ENCODE measurements at places on chromosomes 5 and 9. TPM values are rescaled to one million over a fixed set of nuclear protein-coding genes. Genes with fewer than 3 reads are reported as not detected.

RANBP17 gene
- total RNA-seq, result 27.4 TPM

LIFR gene
- total RNA-seq, result 13.7 TPM

MAST4 gene
- 8.0 TPM for total RNA-seq

CBY3 gene
- 0.37 TPM for total RNA-seq

NDUFS6 gene
- 75.8 TPM for total RNA-seq

PHYHD1 gene
- 20.0 TPM for total RNA-seq

DNA sequence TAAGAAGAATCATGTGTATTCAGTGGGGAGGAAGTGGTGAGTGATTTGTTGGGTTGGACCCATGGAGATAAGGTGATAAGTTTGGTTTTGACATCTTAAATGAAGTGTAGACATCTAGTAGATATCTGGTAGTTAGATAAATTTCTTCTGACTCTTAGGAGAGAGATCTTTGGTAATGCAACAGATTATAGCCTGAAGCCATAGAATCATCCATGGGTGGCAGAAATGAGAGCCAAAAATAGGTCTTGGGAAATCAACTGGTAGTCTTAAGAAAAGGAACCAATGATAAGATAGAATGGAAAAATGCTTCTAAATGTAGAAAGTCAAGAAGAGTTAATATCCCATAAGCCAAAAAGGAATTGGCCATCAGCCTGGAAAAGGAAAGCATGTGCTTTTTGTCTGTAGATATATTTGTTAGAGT, 532.7 kb upstream of the GRAMD2B start:
- no peak for DNase-seq

DNA sequence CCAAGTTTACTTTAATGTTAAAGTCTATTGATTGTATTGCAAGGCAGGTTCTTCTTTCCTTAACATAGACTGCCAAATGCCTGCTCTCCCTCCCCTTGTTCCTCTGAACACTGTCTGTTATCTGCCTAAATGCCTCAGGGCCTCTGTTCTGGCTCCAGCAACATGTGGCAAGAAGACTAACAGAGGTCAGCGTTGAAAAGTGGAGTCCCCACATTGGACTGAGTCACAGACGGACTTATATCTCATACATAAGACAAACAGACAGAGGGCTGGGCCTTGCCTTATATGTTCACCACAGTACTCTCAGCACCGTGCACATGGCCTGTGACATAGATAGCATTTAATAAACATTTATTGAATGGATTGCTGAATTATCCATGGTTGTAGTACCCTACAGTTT, 91.4 kb downstream of the TSSK1B start:
- DNase-seq, result no peak

DNA sequence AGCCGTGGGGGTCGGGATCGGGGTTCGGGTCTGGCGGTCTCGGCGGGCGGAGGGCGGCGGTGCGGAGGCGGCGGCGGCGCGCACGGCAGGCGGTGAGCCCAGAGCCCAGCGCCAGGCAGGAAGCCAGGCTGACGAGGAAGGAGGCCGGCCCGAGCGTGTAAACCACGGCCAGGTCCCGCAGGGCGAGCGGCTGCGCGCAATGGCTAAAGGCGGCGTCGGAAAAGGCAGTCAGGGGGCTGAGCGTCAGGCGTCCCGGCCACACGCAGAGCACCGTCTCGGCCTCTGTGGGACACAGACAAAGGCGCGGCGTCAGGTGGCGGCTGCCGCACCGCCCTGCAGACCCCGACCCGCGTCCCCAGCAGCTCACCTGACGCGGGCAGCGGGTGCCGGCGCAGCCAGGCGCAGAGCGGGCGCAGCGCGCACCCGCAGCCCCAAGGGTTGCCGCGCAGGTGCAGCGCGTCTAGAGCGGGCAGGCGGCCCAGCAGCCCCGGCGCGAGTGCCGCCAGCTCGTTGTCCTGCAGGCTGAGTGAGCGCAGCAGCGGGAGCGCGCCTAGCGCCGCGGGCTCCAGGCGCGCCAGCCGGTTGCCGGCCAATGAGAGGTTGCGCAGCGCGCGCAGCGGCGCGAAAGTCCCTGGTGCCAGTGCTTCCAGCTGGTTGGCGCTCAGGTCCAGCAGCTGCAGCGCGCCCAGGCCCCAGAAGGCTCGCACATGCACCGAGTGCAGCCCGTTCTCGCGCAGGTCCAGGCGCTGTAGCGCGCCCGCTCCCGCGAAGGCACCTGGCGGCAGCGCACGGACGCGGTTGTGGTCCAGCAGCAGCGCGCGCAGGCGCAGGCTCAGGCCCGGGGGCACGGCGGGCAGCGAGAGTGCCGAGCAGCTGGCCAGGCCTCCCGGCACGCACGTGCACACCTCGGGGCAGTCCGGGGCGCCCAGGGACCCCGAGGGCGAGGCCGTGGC, 671 bp downstream of the LRRC26 start:
- peak; percentile 81 for DNase-seq

DNA sequence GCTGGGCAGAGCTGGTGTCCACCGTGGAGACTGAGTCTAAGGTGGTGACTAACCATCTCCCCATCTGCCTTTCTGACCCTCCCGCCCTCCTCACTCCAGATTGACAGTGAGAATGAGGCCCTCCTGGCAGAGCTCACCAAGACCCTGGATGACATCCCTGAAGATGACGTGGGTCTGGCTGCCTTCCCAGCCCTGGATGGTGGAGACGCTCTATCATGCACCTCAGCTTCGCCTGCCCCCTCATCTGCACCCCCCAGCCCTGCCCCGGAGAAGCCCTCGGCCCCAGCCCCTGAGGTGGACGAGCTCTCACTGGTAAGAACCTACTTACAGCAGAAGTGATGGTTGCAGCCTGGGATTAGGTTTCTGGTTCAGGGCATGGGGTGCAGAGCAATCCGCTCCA, 96.5 kb downstream of the PPARGC1B start:
- DNase-seq, result no peak

GRCh38 chr5:89535411-89535810, 652.4 kb upstream of the MEF2C start:
- DNase-seq, result no peak

DNA sequence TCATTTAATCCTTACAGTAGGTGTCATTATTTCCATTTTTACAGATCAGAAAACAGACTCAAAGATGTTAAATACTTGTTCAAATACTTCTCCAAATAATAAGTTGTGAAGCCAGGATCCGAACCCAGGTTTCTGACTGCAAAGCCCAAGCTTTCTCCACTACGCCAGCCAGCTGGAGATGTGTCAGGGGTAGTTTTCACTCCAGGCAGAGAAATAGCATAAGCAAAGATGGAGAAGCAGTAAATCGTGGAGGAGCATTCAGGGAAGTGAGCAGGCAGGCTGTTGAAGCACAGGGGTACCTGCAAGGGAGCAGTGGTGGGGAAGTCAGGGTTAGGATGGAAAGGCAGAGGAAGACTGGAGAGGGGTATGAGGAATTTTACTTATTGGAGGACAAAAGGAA, 2.9 kb downstream of the TLN1 start:
- DNase-seq, result no peak

DNA sequence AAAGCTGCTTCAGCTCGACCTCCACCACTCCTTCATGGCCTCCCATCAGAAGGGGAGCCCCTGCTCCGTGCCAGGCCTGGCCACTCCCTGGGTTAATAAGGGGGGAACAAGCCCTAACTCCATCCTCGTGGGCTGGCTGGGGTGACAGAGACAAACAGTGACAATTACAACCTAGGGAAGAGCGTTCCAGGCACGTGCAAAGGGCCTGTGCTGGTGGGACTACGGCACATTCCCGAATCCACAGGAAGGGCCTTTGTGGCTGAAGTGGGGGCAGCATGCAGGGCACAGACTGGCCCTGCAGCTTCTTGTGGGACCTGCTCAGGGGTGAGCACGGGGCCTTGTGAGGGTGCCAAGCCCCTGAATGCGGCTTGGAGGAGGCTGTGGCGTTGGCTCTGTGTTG, 157.4 kb downstream of the C9orf50 start:
- no peak for DNase-seq

DNA sequence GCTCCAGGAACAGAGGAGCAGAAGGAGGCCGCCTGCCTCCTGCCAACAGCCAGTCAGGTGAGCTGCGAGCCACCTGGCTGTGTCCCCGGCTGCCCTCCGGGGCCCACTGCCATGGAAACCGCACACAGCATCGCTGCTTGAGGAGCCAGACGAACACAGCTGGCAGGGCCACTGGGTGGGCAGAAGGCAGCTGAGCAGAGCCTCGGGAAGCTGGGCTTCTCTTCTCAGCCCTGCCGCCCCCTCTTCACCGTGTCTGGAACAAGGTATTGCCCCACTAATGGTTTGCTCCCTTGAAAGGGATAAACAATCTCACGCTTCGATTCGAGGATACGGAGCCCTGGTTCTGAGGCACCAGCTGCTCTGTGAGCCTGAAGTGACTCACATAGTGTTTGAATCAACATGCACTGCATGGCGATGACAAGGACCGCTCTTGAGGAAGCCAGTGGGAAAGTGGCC, 63.7 kb upstream of the RUFY1 start:
- DNase-seq, result no peak
